K562 (cell line): ENCODE measurements at places on chromosomes 6 and 20.

DNA sequence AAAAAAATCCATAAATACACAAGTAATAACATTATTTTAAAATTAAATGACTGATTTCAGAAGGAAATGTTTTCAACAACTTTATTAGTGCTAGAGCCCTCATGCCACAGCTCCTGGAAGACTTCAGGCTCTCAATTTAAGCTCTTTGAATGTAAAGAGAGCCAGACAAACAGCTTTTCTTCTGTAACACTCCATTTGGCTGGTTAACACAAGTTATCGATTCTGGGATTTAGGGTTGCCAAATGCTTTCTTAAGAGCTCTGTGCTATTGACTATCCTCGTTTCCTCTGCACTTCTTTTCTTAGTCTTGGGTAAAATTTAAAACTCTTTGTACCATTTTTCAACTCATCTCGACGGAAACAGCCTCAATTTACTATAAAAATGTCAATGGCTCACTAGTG, 402.5 kb downstream of the PRKN start:
- DNase-seq, result no peak
- no peaks in the 10 kb centered on the region for H3K4me1 ChIP-seq
- H3K4me3 ChIP-seq, result no peak overlapping the region
- no peaks in the 10 kb centered on the region for H3K36me3 ChIP-seq

DNA sequence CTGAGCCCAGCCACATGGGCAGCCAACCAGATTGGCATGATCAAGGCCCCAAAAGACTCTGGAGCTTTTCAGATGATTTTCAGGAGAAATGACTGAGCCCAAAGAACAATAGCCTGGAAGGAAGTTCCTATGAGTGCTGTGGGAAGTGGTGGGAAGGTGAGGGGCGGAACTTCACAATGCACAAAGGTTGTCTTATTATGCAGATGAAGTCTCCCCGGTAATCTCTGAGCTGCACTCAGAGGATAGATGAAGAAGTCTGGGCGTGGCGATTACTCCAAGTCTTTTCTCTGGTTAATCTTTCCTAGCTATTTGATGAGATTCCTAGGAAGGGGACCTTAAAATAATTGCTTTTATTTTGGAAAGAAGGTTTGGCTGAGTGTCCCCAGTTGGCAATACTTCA, 36.9 kb downstream of the LBP start:
- no peak for DNase-seq
- H3K27ac ChIP-seq, result no peak overlapping the region
- no peaks in the 10 kb centered on the region for H3K27me3 ChIP-seq
- H3K4me3 ChIP-seq, result no peak overlapping the region
- H3K4me1 ChIP-seq, result no peaks in the 10 kb centered on the region

- no peak for DNase-seq
- H3K27me3 ChIP-seq, result peaks cover 9% of the 10 kb centered on the region; the same call in 1 of the 3 replicates
- no peak overlapping the region for H3K27ac ChIP-seq
- no peaks in the 10 kb centered on the region for H3K36me3 ChIP-seq
These were observed 3.4 kb upstream of the MAFB start for GRCh38 chr20:40692240-40693011.

DNA sequence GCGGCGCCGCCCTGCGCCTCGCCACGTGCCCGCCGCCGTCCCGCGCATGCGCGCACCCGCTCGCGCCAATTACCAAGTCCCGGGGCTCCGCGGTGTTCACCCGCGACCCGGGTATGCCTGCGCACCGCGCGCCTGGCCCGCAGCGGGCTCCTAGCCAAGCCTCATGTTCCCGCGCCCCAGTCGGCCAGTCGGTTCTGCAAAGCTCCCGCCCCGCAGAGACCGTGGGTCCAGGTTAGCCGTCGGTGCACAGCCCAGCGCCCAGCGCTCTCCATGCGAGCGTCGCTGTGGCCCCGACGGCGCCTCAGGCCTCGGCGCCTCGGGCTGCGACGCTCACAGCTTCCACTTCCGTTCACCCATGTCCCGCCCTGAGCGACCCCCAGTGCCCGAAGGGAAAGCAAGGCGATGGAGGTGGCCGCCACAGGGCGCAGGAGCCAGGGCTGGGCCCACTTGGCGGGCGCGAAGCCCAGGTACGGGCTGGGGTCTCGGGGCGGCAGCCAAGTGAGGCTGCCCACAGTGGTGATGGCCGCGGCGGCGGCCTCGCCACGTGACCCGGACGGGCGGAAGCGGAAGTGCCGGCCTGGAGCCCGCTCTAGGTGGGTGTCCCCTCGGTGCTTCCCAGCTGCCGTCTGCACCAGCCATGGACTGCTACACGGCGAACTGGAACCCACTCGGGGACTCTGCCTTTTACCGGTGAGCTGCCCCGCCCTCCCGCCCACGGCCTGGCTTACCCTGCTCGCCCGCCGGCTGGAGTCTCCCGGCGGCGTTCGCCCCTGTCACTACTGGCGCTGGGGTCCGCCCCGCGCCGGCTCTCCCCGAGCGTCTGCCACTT, at the start of the genes PCED1A and VPS16:
Gene PCED1A, minus strand, starts transcription at position 518 of the 829 bp plus-strand sequence. CDS start 743 bp downstream, outside the sequence.
Gene VPS16, plus strand, starts transcription at position 608 of the 829 bp plus-strand sequence. Its CDS starts 30 bp downstream, at position 638.
- no peaks in the 10 kb centered on the region for H3K27me3 ChIP-seq
- peaks cover 9% of the 10 kb centered on the region; the same call in 2 of the 3 replicates for H3K4me1 ChIP-seq
- H3K27ac ChIP-seq, result peak within 1 kb of the TSS; percentile 88
- H3K36me3 ChIP-seq, result no peaks in the 10 kb centered on the region
- DNase-seq, result peak; percentile 91
- H3K4me3 ChIP-seq, result peak within 1 kb of the TSS; percentile 67

DNA sequence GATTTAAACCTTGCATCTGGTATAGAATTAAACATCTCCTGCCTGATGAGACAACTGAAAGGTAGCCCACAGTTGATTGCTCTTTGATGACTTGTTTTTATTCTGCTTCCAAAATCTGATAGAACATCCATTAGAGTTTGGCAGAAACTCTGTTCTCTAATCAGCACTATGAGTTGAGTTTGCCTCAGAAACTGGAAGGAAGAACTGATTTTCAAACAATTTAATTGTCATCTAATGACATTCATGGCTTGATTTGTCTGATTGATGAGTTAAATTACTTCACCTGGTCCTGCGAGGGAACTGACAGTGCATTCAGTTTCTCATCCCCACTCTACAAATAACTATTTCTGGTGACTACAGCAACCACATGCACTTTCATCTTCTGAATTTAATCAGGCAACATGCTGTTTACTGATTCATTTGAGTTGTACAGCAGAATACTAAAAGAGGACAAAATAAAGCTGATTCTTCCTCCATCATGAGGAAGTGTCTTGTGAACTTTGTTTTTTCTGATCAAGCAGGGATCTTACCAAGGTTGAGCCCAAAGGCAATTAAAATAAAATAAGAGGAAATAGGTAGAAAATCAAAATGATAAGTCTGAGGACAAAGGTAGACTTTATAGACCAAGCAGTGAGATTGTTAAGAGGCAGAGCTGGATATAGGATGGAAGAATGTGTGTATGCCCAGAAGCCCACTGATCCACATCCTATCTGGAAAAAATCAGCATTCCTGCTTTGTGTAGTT, 15.7 kb upstream of the MRAP2 start:
- no peaks in the 10 kb centered on the region for H3K27me3 ChIP-seq
- no peak overlapping the region for H3K27ac ChIP-seq
- no peaks in the 10 kb centered on the region; the same call in 2 of the 3 replicates for H3K4me1 ChIP-seq
- H3K36me3 ChIP-seq, result no peaks in the 10 kb centered on the region
- H3K4me3 ChIP-seq, result no peak overlapping the region

- peak; percentile 13 for DNase-seq
- peaks cover 61% of the 10 kb centered on the region for H3K36me3 ChIP-seq
- H3K27ac ChIP-seq, result no peak overlapping the region; the same call in 2 of the 3 replicates
- no peaks in the 10 kb centered on the region for H3K4me1 ChIP-seq
- H3K27me3 ChIP-seq, result no peaks in the 10 kb centered on the region
These were observed 58.3 kb upstream of the GNRH2 start for GRCh38 chr20:2984956-2985661.

GRCh38 chr6:141541581-141542324, 591.0 kb upstream of the GJE1 start:
- H3K36me3 ChIP-seq, result no peaks in the 10 kb centered on the region
- no peaks in the 10 kb centered on the region for H3K4me1 ChIP-seq
- H3K4me3 ChIP-seq, result no peak overlapping the region

GRCh38 chr6:106113256-106113959, 27.3 kb downstream of the PRDM1 start:
- no peak overlapping the region for H3K4me3 ChIP-seq
- peaks cover 5% of the 10 kb centered on the region; the same call in 1 of the 2 replicates for H3K4me1 ChIP-seq
- no peak for DNase-seq
- H3K27ac ChIP-seq, result no peak overlapping the region
- H3K36me3 ChIP-seq, result no peaks in the 10 kb centered on the region

GRCh38 chr20:57079031-57080005, 187.1 kb downstream of the BMP7 start:
- DNase-seq, result no peak
- H3K27me3 ChIP-seq, result peaks cover under 1% of the 10 kb centered on the region; the same call in 1 of the 2 replicates
- H3K27ac ChIP-seq, result no peak overlapping the region
- no peaks in the 10 kb centered on the region for H3K4me1 ChIP-seq
- H3K36me3 ChIP-seq, result no peaks in the 10 kb centered on the region
- no peak overlapping the region for H3K4me3 ChIP-seq

- H3K4me1 ChIP-seq, result no peaks in the 10 kb centered on the region
- no peaks in the 10 kb centered on the region for H3K36me3 ChIP-seq
- DNase-seq, result no peak
- peaks cover 72% of the 10 kb centered on the region for H3K27me3 ChIP-seq
- H3K4me3 ChIP-seq, result no peak overlapping the region
These were observed 156.1 kb downstream of the DLL1 start for GRCh38 chr6:170134471-170135440.

GRCh38 chr6:125123468-125124048, 30.0 kb upstream of the TPD52L1 start:
- no peak overlapping the region for H3K27ac ChIP-seq
- no peak for DNase-seq

GRCh38 chr6:43393602-43394001, 24.2 kb upstream of the ZNF318 start:
- no peak overlapping the region for H3K4me3 ChIP-seq
- peaks cover 16% of the 10 kb centered on the region for H3K4me1 ChIP-seq
- no peaks in the 10 kb centered on the region for H3K36me3 ChIP-seq
- DNase-seq, result no peak
- peaks cover 12% of the 10 kb centered on the region for H3K27me3 ChIP-seq

- H3K36me3 ChIP-seq, result no peaks in the 10 kb centered on the region
- H3K4me1 ChIP-seq, result peaks cover 6% of the 10 kb centered on the region
- DNase-seq, result peak; percentile 80
- no peaks in the 10 kb centered on the region for H3K27me3 ChIP-seq
- H3K4me3 ChIP-seq, result no peak overlapping the region
These were observed 111.3 kb downstream of the TNFAIP3 start for GRCh38 chr6:137978252-137978896.

- DNase-seq, result no peak
- H3K27me3 ChIP-seq, result no peaks in the 10 kb centered on the region
- H3K4me3 ChIP-seq, result no peak overlapping the region
- peaks cover 54% of the 10 kb centered on the region for H3K36me3 ChIP-seq
- H3K4me1 ChIP-seq, result peaks cover 75% of the 10 kb centered on the region
- peak overlapping the region; percentile 65; the same call in 2 of the 3 replicates for H3K27ac ChIP-seq
These were observed 7.6 kb downstream of the PTPN1 start for GRCh38 chr20:50517817-50518154.

GRCh38 chr6:158068893-158069799, 87.5 kb downstream of the SYNJ2 start:
- H3K27ac ChIP-seq, result no peak overlapping the region
- H3K4me1 ChIP-seq, result peaks cover 4% of the 10 kb centered on the region; the same call in 2 of the 3 replicates
- H3K36me3 ChIP-seq, result peaks cover 63% of the 10 kb centered on the region
- DNase-seq, result peak; percentile 32
- H3K27me3 ChIP-seq, result no peaks in the 10 kb centered on the region

DNA sequence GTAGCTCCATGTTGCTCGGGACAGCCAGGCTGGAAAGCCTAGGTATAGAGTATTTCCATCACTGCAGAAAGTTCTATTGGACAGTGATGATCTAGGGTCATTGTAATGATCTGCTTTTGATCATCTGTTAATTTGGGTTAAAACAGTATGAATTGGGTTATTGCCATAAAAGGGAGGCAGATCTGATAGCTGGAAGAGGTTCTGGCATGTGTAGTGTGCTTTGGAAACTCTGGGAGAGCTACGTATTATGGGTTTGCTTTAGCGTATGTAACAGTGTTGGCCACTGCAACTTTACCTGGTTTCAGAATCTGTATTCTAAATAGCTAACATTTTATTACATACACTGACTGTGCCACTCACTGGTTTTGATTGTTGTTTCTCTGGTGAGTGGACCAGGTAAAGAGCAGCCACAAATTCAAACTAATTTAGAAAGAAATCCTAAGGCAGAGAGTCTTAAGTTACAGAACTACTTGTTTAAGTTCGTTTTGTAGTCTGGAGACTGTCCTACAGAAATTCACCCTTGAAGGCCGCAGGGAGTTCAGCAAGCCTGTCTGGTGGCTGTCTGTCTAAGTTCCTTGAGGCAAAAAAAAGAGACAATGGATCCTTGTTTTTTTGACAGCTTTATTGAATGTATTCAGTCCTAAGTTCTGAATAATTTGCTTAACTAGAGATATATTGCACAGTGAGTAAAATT, 300.3 kb downstream of the PRL start:
- no peak overlapping the region for H3K4me3 ChIP-seq
- H3K4me1 ChIP-seq, result peaks cover 59% of the 10 kb centered on the region
- no peak for DNase-seq
- H3K27me3 ChIP-seq, result no peaks in the 10 kb centered on the region
- peak overlapping the region; percentile 78 for H3K27ac ChIP-seq
- no peaks in the 10 kb centered on the region for H3K36me3 ChIP-seq

DNA sequence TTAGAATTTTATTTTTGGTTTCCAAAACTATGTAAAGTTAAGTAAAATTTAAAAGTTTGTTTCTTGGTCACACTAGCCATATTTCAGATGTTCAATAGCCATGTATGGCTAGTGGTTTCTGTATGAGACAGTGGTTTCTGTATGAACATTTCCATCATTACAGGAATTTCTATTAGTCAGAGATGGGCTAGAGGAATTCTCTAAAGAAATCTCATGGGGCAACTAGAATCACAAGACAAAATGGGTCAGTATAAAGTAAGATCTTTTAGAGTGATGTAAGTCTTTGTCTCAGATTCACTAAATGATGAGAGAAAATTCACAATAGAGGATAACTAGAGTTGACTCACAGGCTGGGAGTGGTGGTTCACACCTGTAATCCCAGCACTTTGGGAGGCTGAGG, 149.0 kb downstream of the FUT9 start:
- H3K4me3 ChIP-seq, result no peak overlapping the region
- no peak overlapping the region for H3K27ac ChIP-seq
- DNase-seq, result no peak
- no peaks in the 10 kb centered on the region for H3K4me1 ChIP-seq

GRCh38 chr6:148760258-148760534, 13.4 kb downstream of the UST start:
- H3K27me3 ChIP-seq, result peaks cover 22% of the 10 kb centered on the region
- DNase-seq, result no peak

DNA sequence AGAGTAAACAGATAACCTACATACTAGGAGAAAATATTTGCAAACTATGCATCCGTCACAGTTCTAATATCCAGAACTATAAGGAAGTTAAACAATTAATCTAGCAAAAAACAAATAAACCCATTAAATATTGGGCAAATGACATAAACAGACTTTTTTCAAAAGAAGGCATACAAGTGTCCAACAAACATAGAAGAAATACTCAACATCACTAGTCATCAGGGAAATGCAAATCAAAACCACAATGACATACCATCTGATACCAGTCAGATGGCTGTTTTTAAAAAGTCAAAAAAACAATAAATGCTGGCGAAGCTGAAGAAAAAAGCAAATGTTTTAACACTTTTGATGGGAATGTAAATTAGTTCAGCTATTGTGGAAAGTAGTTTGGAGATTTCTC, 1117.7 kb upstream of the MAP3K7 start:
- H3K36me3 ChIP-seq, result no peaks in the 10 kb centered on the region
- H3K27me3 ChIP-seq, result no peaks in the 10 kb centered on the region
- no peak overlapping the region for H3K4me3 ChIP-seq
- no peaks in the 10 kb centered on the region for H3K4me1 ChIP-seq
- DNase-seq, result no peak
- H3K27ac ChIP-seq, result no peak overlapping the region

- no peak for DNase-seq
- H3K4me3 ChIP-seq, result no peak overlapping the region
- no peaks in the 10 kb centered on the region for H3K27me3 ChIP-seq
- H3K27ac ChIP-seq, result no peak overlapping the region
- H3K36me3 ChIP-seq, result no peaks in the 10 kb centered on the region
These were observed 348.3 kb upstream of the POU3F2 start for GRCh38 chr6:98486057-98486456.
